ENCODE measurements at places on chromosomes 2 and 18.

GRCh38 chr2:24199968-24200590 lies 25.2 kb downstream of the FAM228A start:
- DNase-seq, result no peak

GRCh38 chr2:2664989-2665833 lies 334.1 kb upstream of the MYT1L start:
- DNase-seq, result no peak

GRCh38 chr2:189116087-189116486 lies 63.5 kb downstream of the COL5A2 start:
- no peak for DNase-seq

- DNase-seq, result no peak
Measured at GRCh38 chr2:162063899-162064298, 10.1 kb downstream of the DPP4 start.

- no peak for DNase-seq
Measured at GRCh38 chr2:201246280-201246679, 14.1 kb upstream of the CASP8 start.

DNA sequence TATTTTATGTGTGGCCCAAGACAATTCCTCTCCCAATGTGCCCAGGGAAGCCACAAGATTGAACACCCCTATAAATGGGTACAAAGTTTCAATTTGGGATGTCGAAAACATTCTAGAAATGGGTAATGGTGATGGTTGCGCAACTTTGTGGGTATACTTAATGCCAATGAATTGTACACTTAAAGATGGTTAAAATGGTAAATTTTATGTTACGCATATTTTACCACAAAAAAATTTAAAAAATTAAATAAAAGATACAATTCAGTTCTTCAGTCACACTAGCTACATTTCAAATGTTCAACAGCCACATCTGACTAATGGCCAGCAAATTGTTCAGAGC lies 34.9 kb downstream of the MYCN start:
- DNase-seq, result no peak

DNA sequence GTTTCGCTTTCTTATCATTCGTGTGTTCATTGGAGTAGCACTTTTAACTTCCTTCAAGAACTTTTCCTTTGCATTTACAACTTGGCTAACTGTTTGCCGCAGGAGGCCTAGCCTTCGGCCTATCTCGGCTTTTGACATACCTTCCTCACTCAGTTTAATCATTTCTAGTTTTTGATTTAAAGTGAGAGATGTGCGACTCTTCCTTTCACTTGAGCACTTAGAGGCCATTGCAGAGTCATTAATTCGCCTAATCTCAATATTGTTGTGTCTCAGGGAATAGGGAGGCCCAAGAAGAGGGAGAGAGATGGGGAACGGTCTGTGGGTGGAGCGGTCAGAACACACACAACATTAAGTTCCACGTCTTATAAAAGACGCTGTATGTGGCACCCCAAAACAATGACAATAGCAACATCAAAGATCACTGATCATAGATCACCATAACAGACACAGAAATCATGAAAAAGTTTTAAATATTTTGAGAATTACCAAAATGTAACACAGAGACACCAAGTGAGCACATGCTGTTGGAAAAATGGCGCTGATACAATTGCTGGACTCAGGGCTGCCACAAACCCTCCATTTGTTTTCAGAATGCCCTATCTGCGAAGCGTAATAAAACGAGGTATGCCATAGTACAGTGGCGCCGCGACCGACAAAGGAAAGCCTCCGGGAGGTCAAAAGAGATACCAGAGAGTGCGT lies 553 bp downstream of the TIGD1 start:
- DNase-seq, result no peak

DNA sequence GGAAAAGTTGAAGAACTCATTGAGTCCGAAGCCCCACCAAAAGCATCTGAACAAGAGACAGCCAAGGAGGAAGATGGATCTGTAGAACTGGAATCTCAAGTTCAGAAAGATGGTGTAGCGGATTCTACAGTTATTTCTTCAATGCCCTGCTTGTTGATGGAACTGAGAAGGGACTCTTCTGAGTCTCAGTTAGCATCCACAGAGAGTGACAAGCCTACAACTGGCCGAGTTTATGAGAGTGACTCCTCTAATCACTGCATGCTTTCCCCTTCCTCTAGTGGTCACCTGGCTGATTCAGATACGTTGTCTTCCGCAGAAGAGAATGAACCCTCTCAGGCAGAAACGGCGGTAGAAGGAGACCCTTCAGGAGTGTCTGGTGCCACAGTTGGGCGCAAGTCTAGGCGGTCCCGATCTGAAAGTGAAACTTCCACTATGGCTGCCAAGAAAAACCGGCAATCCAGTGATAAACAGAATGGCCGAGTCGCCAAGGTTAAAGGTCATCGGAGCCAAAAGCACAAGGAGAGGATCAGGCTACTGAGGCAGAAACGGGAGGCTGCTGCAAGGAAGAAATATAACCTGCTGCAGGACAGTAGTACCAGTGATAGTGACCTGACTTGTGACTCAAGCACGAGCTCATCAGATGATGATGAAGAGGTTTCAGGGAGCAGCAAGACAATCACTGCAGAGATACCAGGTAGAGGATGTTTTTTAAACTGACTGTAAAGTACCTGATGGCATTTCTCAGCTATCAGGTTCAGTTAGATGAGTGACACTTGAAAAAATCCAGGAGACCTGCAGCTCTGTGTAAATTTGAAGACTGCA lies 111.9 kb downstream of the HAUS1 start:
- DNase-seq, result no peak

- no peak for DNase-seq
Measured at GRCh38 chr2:144475044-144475443, 44.9 kb downstream of the ZEB2 start.

- no peak for DNase-seq
Measured at GRCh38 chr18:22934789-22935188, 1.7 kb downstream of the RBBP8 start.

DNA sequence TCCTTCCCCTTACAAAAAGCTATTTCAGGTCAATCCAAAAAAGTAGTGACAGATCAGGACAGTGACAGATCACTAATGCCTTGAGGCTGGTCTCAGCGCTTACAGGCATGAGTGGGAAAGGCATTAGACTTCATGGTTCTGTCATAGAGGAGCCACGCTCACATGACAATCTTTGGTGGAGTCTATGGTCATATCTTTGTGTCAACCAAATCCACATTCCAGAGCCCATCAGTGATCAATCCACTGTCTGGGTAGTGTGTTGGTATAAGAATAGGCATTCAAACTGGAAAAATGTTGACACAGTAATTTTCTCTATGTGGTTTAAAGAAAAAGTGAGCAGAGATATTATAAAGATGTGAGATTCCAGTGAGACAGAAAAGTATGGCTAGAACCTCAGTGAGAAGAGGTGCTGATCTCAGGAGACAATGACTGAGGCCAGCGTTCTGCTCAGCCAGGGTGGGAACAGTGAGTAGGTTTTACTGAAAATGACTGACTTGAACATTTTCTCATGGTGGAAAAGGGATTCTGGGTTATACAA lies 215.0 kb downstream of the IRS1 start:
- no peak for DNase-seq

DNA sequence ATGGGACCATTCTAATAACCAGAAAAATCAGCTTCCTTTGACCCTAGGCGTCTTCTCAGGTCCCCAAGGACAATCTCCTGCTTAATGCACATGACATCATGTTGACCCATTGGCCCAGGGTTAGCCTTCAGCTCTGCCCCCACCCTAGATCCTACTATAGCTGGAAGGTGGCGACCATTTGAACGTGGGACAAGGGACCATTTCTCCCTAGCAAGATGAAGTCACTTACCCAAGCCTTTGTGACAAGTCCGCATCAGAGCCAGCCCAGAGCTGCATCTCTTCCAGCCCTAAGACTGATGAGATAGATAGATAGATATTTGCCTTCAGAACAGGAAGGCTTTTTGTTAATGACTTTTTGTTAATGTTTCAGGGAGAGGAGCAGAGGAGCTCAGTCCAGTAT lies 28.2 kb upstream of the TAF1B start:
- DNase-seq, result no peak

- DNase-seq, result no peak
Measured at GRCh38 chr18:24300703-24301102, 96.9 kb downstream of the OSBPL1A start.

- DNase-seq, result no peak
Measured at GRCh38 chr18:60096428-60096827, 196.6 kb downstream of the PMAIP1 start.

DNA sequence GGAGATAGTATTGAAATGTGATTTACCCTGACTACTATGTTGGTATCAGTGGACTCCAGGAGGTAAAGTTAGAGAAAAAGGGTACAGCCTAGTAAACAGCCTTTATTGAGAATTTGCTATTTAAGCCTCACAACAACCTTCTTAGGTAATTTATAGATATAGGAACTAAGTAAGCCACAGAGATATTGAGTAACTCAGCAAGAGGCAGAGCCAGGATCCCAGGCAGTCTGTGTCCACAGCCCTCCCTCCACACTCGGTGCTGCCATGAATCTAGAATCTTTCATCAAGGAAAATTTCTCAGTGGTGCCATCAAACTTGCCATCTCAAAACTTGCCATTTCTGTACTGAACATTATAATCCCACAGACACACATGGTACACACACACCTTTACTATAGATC lies 170.9 kb downstream of the CAPN13 start:
- no peak for DNase-seq

- no peak for DNase-seq
Measured at GRCh38 chr18:37343542-37343851, 222.1 kb downstream of the CELF4 start.

- DNase-seq, result peak; percentile 42
Measured at GRCh38 chr2:231786177-231786916, at the start of gene COPS7B. Gene COPS7B (plus strand): TSS chr2:231786445. CDS start chr2:231788571, 2,126 bp downstream.

GRCh38 chr2:15146960-15147359 lies 414.2 kb downstream of the NBAS start:
- no peak for DNase-seq

DNA sequence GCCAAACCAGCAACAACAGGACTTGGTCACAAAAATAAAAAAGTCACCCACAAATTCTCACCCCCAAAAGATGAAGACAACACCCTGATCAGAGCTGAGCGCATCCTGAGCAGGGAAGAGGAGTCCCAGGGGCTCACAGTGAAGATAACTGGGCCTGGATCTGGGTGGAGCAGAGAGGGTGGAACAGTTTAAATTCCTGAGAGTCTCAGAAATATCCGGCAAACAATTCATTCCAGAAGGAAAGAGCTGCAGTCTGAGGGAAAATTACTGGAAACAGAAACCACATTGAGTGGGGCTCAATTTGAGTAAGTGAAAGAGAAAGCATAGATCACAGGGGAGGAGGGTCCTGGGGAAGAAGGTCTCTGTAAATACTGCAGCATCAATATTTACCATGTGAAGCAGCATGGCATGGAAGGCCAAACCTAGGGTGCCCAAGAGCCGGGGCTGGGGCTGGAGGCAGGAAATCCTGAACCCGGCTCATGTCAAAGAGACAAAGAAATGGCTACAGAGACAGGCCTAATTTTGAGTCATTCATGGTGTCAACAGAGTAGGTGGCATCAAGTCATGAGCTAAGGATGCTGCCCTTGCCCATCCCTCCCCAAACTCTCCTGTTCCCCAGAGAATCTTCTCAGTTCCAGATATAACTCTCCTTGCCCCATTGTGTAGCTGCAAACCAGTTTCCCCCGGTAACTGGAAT lies 61.4 kb upstream of the ZBTB7C start:
- no peak for DNase-seq

DNA sequence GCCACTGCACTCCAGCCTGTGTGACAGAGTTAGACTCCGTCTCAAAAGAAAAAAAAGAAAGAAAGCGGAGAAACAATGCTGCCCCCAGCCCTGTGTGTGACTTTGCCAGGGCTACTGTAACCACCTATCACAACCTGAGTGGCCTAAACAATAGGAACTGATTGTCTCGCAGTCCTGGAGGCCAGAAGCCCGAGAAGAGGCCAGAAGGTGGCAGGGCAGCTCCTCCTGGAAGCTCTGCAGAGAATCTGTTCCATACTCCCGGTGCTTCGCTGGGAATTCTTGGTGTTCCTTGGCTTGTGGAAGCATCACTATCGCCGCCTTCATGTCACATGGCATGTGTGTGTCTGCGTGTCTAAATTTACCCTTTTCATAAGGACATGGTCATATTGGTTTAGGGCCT lies 14.4 kb upstream of the RAB17 start:
- no peak for DNase-seq

- DNase-seq, result no peak
Measured at GRCh38 chr2:85414761-85415553, 3.6 kb upstream of the SH2D6 start.

- no peak for DNase-seq
Measured at GRCh38 chr2:33529771-33530481, 53.5 kb downstream of the RASGRP3 start.

DNA sequence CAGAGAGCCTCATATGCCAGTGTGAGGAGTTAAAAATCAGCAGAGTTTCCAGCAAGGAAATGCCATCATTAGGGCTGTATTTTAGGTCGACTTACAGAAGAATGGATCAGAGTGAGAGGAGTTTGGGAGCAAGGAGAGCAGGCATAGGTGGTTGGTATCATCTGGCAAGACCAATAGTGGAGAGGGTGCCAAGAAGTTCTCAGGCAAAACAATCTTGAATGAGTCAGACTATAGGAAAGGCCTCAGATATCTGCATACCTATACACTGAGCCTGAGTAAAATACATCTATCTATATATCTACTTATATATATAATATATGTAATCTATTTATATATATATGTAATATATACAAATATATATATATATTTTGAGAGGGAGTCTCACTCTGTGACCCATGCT lies 57.3 kb downstream of the TMEFF2 start:
- DNase-seq, result no peak

- DNase-seq, result no peak
Measured at GRCh38 chr2:37797081-37797480, 125.6 kb upstream of the CDC42EP3 start.

GRCh38 chr2:2083113-2083758 lies 247.8 kb downstream of the MYT1L start:
- DNase-seq, result peak; percentile 75

DNA sequence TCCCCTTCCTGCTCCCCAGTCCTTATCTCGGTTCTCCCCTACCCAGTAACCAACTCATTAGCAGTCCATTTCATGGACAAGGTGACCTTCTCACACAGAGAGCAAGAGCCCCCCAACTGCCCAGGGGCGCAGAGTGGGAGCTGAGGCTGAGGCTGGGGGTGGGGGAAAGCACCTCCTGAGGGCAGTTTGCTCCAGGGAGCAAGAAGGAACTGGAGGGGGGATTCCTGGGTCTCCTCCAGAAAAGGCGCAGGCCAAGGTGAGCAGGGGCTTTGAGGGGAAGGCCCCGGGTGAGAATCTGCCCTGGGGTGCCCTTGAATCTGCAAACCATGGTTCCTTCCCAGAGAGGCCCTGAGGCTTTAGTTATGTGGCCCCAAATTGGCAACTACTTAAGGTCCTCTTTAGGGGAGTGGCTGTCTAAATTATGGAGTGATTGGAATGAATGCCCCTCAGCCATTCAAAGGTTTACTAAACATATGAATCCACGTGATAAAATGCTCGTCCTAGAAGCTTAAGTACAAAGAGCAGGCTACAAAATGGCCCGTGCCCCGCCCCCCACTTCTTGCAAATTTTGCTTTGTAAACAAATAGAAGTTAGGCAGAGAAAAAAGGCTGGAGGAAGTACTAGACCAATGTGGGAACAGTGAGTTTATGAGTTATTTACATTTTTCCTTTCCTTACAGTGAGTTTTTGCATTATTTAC lies 123.5 kb upstream of the HS6ST1 start:
- no peak for DNase-seq
